ENCODE measurements at places on chromosomes 6 and 20.

DNA sequence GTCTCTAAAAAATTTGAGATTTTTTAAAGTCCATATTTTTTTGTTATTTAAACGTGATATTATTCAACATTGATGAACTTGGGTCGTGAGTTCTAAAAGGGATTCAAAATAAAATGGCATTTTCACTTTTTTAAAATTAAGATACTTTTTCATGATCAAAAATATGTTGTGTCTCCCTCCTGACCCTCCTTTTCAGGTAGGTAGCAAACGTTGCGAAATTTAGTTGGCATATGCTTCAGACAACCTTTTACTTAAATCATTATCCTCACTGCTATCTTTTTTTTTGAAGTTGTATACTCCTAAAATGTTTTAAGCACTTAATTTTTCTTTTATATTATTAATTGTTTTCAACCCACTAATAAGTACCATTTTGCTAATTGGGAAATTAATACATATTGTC lies 133.5 kb downstream of the ARHGAP18 start:
- DNase-seq, result no peak

DNA sequence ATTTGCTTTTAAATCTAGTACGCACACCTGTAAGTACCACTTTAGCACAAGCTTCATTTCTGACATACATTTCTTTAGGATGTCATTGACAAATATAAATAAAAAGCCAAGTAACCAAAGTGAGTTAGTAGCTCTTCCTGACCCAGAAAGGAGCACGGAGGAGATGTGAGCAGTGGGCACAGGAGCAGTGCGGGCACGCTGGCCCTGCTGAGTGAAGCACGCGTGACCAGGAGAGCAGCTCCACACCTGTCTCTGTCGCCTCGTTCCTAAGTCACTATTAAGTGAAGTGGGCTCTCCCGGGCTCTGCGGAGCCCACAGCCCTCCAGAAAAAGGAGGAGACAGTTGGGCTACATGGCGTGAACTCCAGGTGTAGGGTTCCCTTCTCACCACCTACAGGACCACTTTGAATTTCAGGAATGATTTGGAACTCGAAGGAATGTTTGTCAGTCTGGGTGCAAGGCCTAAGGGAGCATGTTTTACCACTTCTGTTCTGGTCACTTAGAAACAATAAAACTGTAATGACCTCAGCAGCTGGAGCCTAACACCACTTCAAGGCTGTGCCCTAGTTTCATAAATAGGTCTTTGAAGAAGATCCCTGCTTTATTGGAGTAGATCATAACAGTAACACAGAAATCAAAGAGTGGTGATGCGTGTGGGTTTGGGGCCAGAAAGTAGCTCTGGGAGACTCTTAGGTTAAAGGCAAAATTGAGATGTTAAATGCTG lies 95.9 kb downstream of the FAM120B start:
- no peak for DNase-seq

GRCh38 chr6:72715119-72715518 lies 93.3 kb downstream of the KCNQ5 start:
- DNase-seq, result no peak

DNA sequence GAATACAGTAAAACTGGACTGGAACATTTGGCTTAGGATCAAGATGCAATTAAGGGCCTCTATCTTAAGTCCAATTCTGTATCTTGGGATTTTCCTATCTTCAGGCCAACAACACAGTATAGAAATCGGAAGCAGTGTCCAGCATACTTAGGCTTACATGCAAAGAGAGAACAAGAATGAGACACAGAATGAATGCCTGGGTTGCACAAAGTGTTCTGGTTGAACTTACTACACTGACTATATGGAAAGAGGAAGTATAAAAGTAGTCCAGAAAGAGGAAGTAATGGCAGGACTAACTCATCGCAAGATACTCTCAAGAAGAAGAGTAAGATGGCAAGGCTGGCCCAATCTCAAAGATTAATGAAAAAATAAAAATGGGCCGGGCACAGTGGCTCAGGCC lies 87.6 kb downstream of the BTBD9 start:
- DNase-seq, result no peak

GRCh38 chr6:7647504-7647903 lies 57.5 kb downstream of the SNRNP48 start:
- DNase-seq, result no peak

- no peak for DNase-seq
Observed at GRCh38 chr6:39926668-39927067, 7.6 kb downstream of the MOCS1 start.

DNA sequence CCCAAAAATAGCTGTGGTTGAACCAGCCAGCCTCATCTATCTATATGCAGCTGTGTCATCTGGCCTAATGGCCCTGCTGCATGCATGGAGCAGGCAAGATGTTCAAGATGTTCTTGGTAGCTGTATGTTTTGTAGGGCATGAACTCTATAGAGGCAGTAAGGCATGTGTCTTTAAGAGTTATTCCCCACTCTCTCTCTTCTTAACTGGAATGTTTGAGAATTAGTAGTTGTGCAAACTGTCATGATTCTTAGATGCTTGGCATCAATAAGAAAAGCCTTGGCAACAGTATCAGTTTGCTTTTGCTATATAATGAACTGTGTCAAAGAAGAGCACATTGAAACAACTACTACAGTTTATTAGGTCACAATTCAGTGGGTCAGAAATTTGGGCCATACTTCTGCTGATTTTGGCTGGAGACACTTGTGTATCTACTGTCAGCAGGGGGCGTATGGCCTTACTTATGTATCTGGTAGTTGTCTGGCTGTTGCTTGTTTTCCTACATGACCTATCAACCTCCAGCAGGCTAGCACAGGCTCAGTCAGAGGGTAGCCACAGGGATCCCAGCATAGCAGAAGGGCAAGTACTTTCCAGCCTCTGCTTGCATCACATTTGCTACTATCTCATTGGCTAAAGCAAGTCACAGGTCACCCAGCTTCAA lies 56.1 kb upstream of the LAMP5 start:
- peak; percentile 54 for DNase-seq

DNA sequence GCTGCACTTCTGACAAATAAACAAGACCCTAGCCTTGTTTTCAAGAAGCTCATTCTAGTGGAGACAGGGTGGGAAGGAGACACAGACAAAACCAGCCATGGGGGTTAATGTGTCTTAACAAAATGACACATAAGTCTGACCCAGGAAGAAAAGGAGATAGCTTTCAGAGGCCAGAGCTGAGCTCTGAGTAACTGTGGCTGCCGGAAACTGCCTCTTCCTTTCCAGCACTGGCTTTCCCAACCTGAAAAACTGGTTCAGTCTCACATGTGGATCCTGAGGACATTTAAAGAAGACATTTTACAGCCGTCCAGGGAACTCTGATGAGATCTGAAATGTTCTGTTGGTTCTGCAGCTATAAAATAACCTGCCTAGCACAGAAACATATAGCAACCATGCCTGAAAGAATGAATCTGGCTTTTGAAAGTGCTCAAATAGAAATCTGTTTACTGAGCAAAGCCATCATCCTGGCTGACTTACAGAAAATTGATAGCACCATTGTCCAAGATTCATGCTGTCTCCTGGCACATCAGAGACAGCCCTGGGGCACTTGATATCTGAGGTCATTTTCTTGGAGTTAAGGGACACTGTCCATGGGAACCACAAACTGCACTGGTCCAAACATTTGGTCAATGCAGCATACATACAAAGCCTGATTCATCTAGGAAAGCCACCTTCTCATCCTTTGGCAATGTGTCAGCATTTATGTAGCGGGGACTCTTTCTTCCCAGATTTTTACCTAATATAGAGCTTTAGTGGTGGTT lies 83.2 kb upstream of the PAX1 start:
- DNase-seq, result no peak

GRCh38 chr6:136783495-136784270 lies 8.6 kb downstream of the MAP3K5 start:
- DNase-seq, result no peak

- no peak for DNase-seq
Observed at GRCh38 chr20:53647286-53647821, 53.7 kb upstream of the ZNF217 start.

- no peak for DNase-seq
Observed at GRCh38 chr6:103167345-103168071, 1692.2 kb downstream of the HACE1 start.

- no peak for DNase-seq
Observed at GRCh38 chr20:25460566-25461280, 53.2 kb downstream of the GINS1 start.

DNA sequence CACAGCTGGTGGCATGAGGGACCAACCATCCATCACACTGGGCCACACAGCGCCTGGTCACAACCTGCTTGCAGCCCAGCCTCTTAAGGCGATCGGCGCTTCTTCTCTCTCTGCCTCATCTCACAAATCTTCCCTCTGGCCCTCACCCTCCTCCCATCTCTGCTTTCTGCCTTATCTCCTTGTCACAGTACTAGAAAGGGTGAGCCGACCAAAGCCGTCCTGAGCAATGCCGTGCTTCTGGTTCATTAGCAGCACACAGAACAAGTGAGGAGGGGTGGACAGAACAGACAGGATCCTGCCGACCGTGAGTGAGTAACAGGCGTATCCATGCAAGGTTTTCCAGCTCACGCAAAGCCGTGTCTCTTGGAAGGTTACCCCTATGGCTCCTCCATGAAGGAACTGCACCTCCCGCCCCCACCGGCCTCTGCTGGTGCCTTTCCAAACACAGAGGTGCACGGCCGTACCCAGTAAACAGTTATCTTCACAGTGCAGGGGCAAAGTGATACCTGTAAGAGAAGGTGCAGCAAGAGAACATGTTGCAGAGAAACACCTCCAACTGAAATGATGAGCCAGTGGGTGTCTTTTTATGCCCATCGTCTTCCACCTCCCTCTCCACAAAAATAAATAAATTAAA lies 331.7 kb downstream of the FARS2 start:
- no peak for DNase-seq

- no peak for DNase-seq
Observed at GRCh38 chr6:145736661-145737144, 1.4 kb upstream of the EPM2A start.

GRCh38 chr20:17504066-17504897 lies 26.9 kb downstream of the BFSP1 start:
- no peak for DNase-seq

GRCh38 chr6:82066991-82067411 lies 180.5 kb downstream of the IBTK start:
- peak; percentile 14 for DNase-seq

- DNase-seq, result peak; percentile 50
Observed at GRCh38 chr20:4922186-4922585, 79.1 kb downstream of the SLC23A2 start.

GRCh38 chr20:4415281-4415680 lies 306.4 kb upstream of the PRND start:
- DNase-seq, result no peak

DNA sequence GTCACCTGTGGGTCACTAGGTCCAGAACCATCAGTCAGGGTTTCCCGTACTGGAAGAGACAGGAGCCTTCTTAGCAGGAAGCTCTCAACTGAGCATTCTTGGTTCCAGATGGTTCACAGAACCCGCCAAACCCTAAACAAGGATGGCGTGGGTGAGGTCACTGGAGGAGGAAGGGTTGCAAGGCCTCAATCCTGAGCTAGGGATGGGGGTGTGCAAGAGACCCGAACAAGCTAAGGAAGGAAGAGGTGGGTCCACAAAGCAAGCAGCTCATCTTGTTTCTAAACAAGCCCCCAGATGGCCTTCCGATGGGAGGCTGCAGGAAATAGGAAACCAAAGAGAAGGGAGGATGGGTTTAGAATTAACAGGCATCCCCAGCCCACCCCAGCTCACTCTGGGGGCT lies 92.7 kb downstream of the PREX1 start:
- DNase-seq, result peak; percentile 61

DNA sequence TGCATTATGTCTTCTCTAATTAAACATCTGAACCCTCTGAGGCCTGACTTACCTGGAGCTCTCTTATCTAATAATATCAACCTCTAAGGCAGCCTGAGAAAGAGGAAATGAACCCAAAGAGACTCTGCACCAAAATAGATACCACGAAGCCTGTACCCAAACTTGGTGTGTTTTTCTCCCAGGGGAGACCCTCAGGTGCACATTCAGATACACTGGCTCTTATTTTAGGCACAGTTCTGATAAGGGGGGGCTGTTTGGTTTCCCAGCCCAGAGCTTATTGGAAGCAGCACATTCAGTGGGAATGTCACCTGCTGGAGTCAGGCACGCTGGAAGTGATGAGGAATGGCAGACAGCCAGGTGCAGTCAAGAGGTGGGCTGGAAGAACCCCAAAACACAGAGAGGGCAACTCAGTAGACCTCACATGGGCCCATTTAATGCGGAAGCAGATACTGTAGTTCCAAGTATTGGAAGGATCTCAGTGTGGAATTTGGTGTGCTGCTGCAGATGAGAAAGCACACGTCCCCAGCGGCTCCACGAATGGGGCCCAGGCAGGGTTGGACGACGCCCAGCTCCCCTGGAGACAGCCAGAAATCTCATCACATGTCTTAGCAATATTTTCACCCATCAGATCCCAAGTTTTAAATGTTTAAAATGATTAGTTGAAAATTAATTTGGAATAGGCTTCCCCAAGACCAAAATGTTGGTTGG lies 9.7 kb upstream of the CCR6 start:
- no peak for DNase-seq

GRCh38 chr6:100451577-100451976 lies 13.1 kb downstream of the SIM1 start:
- DNase-seq, result no peak

- no peak for DNase-seq
Observed at GRCh38 chr20:57449398-57450354, 58.5 kb downstream of the RBM38 start.

DNA sequence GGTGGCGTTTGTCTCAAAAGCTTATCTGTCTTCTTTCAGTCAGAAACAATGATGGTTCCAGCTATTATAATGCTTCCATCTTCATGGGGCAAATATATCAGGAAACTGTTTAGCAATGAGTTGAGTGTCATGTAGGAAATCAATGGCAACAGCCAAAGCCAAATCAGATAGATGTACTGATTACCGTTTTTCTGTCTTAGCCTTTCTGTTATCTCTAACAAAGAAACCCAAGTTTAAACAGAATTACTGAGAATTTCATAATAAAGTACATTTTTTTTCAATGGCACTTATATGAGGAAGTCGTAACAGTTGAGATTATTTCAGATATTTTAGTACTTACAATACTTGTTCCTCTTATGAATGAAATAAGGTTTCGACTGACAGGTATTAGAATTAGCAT lies 1.2 kb downstream of the NOX3 start:
- no peak for DNase-seq

GRCh38 chr6:13331516-13332348 lies 3.4 kb upstream of the TBC1D7 start:
- DNase-seq, result peak; percentile 60

- no peak for DNase-seq
Observed at GRCh38 chr20:21004386-21005076, 101.6 kb downstream of the LINC00237 start.

DNA sequence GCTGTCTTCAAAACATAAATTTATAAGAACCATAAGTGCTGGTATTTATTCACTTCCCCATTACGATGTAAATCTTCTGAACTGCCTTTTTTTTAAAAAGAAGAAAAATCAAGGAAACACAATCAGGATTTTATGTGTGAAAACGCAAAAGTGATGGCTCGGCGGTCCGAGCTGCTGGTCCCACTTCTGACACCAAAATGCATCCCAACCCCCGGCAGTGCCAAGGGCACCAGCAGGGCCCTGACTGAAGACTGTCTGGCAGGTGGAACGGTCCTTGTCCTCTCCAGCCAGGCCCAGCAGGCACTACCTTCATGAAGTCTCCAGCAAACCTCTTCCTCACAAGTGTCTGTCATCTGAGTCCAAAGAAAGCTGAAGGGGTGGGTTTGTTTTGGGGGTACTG lies 41.2 kb downstream of the TBC1D7 start:
- DNase-seq, result no peak

Data from dermis blood vessel endothelial cell (primary cell).